ENCODE measurements at places on chromosomes 12 and 14.
A peak's percentile ranks its signal among the peaks of the same experiment; 100 is the strongest.

GRCh38 chr12:110079477-110080400, 31.4 kb upstream of the C12orf76 start:
- DNase-seq, result no peak

- DNase-seq, result no peak
Observed at GRCh38 chr14:42316693-42317092, 710.0 kb downstream of the LRFN5 start.

DNA sequence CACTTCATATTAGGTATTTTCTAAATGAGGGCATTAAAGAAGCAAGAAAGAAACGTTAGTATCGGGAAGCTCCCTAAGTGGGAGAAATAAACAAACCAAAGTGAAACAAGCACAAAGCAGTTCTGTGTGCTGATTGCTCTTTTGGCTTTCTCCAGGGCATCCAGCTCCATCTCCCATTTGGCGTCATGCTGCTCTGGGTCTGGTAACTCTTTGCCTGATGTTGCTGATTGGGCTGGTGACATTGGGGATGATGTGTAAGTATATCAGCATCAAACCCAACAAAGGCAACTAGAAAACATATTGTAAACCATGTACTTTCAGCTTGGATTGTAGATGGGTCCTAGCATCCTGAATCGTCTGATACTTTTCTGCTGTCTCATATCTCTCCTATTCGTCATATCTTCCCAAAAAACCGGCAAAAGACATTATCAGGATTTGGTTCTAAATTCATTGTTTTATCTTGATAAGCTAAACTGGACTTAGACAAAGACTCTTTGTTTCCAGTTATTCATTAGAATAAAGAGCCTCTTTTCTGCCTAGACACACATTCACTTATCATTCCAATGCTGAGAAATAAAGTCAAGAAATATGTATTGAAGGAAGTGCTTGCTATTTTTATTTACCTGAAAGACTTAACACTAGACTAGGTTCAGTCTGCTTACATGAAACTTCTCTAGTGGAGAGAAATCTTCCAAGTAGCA, 2.4 kb downstream of the CLEC12B start:
- DNase-seq, result no peak

DNA sequence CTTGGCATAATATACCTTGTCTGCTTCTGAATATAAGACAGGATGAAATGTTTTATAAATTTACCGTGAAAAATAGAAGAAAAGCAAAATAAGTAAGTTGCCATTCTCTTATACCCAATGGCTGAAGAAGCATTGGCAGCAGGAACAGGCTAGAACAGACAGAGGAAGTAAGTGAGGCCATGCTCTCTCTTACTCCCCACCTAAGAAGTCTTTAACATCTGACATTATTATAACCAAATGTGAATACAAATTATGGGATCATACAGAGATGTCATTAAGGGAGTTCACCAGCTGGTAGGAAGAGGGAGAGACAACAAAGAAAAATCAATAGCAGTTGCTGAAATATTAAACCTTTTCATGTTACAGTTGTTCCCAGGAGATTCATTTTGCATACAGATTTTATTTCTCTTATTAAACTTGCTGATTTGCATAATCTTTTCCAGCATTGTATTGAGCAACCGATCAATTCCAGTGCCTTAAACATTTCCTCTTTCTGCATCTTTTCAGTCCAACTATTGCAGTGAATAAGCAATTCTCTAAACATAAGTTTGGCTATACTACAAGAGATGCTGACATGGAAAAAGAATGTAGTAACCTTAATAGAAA, 270.6 kb downstream of the SLC6A15 start:
- DNase-seq, result peak; percentile 16

GRCh38 chr12:42846782-42847181, 257.2 kb upstream of the PRICKLE1 start:
- DNase-seq, result peak; percentile 18

- no peak for DNase-seq
Observed at GRCh38 chr12:47834199-47834903, 14.6 kb upstream of the HDAC7 start.

GRCh38 chr14:61435563-61436337, 114.4 kb downstream of the PRKCH start:
- DNase-seq, result no peak

GRCh38 chr12:45232756-45233372, 17.0 kb downstream of the ANO6 start:
- peak; percentile 92 for DNase-seq

- peak; percentile 40 for DNase-seq
Observed at GRCh38 chr12:12510141-12510540, 52.5 kb downstream of the DUSP16 start.

DNA sequence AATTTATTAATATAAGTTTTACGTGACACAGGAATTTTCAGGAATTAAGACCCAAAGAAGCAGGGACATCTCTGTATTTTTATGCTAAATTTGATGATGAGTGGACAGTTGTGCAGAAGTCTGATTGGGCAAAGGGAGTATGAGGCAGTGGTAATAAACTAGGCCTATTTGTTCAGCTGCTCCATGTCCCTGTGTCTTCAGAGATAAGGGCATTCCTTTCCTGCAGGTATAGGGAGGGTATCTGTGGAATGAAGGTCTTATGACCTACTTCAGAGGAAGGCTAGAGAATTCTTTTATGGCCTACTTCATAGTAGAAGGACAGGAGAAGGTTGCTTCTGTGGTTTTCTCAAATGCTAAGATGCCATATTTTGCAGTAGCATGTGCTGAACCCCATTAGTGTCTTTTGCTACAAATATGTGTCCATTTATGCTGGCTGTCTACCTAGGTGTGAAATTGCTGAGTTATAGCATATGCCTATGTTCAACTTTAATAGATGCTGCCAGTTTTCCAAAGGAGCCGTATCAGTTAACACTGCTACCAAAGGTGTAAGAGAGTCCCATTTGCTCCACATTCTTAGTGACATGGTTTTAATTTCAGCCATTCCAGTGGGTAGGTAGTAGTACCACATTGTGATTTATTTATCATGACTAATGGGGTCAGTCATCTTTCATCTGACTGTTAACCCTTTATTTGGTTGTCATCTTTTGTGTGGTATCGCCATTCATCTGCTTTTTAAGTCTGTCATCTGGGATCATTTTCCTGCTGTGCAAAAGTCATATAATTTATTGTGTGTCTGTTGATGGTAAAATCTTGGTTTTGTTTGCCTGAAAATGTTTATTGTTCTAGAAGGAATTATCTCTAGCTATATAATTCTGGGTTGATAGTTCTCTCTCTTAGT, 410.7 kb upstream of the RGS6 start:
- DNase-seq, result no peak

- DNase-seq, result no peak
Observed at GRCh38 chr12:113407931-113408600, 4.4 kb upstream of the SDS start.

- peak; percentile 25 for DNase-seq
Observed at GRCh38 chr12:63882844-63883243, 38.3 kb downstream of the SRGAP1 start.

- no peak for DNase-seq
Observed at GRCh38 chr12:75827061-75827460, 204.5 kb downstream of the PHLDA1 start.

DNA sequence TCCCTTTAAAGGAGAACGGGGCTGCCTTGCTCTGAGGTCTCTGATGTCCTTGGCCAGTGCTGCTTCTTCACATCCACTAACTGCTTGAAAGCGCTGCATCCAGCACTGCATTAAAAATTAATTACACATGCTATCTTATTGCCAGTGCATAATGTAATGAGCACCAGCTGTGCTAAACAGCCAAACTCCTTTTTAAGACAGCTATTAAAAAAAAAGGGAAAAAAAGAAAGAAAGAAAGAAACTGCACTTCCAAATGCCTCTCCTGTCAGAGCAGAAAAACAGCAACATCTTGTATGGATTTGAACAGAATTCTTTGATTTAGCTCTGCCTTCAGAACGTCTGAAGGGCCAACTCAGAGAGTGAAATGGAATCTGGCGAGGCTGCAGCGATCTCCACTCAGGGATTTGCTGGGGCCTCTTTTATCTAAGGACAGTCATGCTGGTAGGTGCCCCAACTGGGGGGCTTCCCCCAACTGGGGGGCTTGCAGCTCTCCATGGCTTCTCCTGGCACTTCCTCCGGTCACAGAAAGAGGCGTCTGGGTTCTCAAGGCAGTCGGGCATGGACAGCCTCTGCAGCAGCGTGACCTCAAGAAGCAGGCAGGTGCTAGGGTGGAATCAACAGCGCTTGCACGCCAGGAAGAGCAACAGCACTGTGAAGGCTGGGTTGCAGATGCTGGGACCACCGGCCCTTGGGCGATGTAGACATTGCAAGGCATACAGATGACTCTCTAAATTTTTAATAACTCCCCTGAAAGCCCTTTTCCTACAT, 46.4 kb downstream of the BCL11B start:
- DNase-seq, result no peak

DNA sequence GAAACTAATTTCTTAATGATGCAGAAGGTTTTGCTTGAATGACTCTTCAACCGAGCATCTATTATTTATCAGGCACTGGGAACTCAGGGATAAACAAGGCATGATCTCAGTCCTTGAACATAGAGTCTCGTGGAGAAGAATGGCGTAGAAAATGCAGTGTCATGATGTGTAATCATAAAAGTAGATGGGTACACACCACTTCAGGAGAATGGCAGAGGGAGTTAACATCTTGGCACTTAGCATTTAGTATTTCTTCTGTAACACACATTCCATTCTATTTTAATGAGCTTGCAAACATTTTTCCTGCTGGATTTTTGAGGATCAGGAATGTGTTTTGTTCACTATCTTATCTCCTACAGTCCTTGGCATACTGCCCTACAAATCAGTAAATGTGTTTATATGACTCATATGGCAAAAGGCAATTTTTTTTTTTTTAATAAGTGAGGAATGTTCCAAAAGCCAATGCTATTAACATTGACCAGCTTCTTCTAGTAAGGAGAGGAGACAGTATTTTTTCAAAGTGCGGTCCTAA, 3.8 kb downstream of the TXNRD1 start:
- DNase-seq, result peak; percentile 91

- no peak for DNase-seq
Observed at GRCh38 chr12:6582196-6582595, 14.1 kb upstream of the NOP2 start.

DNA sequence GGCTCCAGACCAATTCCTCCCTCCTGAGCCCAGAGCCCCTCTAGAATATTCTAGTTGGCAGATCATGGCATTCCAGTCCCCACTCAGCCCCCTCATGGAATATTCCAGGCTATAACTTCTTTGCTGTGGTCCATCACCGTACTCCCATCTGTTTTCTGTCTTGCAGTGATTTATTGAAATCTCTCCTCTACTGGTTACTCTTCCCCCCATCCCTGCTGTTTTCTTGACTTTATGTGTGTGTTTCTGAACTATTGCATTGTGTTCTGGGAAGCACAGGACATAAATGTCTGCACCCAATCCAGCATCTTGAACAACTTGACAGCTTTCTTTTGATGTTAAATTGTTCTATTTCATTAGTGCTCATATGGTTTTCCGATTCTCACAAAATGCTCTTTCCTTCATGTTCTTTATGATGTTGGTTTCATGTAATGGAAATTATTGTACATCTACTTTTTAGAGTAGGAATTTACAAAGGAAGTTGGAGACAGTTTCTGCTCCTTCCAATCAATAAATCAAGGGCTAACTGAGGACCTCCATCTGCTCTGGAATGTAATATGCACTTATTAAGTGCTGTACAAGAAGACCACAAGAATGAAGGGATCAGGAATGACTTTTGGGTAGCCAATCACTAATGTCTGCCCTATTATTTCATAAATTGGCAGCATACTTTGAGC, 26.3 kb downstream of the PDE6H start:
- DNase-seq, result no peak

- no peak for DNase-seq
Observed at GRCh38 chr14:103185051-103186029, 62.1 kb downstream of the TNFAIP2 start.

GRCh38 chr12:93407054-93407962, 29.6 kb downstream of the NUDT4 start:
- DNase-seq, result no peak

DNA sequence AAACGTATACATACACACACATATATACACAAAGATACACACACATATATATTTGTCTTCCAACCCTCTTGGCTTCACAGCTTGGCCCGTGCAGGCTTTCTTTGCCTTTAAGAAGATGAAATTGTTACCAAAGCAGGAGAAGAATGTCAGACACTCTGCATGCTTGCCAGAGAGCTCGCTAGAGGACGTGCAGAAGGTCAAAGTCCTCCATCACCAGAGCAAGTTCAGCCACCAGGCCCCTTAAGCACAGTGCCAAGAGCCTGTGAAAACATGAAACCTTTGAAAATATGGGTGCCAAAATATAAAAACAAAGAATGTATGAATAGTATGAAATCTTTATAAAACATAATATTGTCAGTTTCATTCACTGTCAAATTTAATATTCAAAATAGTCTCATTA, 14.9 kb upstream of the MCRS1 start:
- DNase-seq, result no peak

GRCh38 chr12:110922652-110923051, 2.3 kb upstream of the MYL2 start:
- no peak for DNase-seq

DNA sequence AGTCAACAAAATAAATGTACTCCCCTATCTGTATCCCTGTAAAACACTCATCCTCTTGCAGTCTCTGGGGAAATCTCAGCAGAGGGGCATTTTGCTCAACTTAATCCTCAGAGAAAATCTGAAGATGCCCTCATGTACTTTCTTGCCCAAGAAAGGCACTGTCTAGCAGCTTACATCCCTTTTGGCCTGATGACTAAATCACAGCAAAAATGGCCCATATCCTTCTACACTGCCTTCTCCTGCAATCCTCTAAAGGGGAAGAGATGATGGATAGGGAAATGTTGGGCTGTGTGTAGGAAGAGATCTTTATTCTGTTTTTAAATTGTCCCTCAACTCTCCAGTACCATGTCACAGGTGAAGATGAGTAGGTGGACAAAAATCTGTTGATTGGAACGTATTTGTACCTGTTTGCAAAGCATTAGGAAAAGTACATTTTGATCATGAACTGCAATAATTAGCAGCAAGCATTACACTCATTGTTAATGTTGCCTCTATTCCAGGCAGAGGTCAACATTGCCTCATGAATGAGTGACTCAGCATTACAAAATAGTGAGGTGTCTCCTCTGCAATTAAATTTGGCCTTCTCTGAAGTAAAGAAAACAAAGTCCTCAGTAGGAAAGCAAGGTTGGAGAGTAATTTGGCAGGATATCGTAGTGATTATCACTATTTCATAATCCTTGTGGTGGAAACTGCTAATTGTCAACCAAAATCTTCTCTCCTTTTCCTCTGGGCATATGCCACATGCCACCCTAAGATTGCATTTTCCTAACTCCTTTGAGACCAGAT, 172.4 kb upstream of the CAND1 start:
- DNase-seq, result peak; percentile 12

GRCh38 chr14:59328454-59328853, 136.7 kb downstream of the GPR135 start:
- no peak for DNase-seq

DNA sequence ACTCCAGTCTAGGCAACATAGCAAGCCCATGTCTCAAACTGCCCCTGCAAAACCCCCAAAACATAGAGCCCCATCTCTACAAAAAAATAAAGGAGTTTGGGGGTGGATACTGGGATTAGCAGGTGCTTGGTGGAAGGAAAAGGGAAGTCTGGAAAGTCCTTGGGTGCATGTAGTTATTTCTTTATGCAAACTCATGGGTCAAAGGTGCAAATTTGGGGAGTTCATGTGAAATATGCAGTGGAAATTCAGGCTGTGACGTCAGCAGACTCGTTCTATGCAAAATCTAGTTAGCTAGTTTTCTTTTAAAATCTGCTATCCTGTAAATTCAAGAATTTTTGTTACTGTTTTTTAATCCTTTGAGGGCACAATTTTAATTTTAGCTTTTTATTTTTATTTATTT, 51.3 kb downstream of the GNS start:
- DNase-seq, result no peak

- DNase-seq, result no peak
Observed at GRCh38 chr12:57764662-57765002, 2.2 kb downstream of the CYP27B1 start.
